ENCODE measurements at places on chromosomes 5 and 9. TPM values are rescaled to one million over a fixed set of nuclear protein-coding genes. Genes with fewer than 3 reads are reported as not detected.

Gene DHFR
- total RNA-seq: 55.9 TPM

GRCh38 chr5:140103154-140103553 is 10.8 kb upstream of the PURA start:
- DNase-seq: no peak

DNA sequence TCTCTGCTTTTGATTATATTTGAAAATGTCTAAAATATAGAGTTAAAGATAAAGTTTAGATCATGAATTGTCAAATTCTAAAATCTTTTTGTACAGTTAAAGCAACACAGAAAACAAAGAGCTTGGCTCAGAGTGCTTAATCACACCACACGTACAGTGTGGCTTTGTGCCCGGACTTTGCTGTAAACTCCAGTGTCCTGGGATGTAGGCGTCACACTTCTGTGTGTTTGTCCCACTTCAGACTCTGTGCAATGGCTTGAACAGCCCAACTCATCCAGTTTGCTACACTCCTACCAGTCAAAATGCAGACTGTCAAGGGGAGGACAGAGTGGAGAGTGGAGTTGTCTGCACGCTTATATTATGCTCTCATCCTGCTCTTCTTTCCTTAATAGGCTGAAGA is 45.3 kb downstream of the SMARCA2 start:
- DNase-seq: no peak

DNA sequence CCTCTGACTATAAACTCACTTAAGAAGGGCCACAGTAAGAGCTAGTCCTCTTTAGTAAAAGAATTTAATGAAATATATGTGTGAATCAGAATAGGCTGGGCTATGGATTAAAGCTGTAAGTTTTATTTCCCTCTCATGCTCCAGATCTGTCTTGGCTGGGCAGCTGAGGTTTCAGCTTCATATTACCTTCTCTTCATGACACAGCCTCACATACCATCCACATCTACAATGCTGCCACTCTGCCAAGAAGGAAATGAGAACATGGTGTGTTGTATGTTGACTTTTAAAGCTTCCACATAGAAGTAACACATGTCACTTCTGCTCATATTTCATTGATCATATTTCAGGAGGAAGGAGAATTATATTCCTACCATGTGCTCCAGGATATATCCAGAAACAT is 776.0 kb upstream of the ACO1 start:
- DNase-seq: no peak
